ENCODE measurements at places on chromosomes 2 and 18.

DNA sequence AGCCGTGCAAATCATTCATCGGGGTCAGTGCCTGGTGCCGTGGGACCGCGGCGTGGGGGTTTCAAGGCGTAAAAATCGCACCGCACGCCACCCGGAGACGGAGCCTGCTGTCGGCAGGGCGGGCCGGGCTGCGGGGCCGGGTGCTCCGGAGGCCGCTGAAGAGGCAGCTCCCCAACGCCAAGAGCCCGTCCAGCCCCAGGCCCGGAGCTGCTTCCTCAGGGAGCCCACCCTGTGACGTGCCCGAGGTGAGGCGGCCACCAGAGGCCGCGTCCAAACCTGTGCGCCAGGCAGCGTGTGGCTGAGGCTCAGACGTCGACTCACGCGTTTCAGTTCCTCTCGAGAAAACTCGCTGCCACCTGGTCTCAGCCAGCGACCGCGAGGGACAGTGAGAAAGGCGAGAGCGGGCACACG, 98.1 kb downstream of the NFATC1 start:
- no peak for DNase-seq

DNA sequence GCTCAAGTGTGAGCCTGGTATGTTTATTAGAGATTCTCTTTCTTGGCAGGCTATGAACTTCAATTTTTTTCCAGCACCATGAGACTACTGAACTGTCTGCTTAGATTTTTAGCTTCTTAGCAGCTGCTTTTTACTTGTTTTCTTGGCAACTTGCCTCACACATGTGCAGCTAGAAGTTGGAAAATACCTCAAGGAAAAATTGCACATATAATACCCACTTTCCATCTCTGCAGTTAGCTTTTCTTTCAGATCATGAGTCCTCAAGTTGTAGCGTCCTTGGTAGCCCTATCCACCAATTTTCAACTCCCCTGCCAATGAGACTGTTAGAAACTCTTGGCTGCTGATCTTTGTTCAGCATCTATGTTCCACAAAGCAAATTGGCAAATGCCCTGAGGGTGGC, 302.1 kb downstream of the HRH4 start:
- no peak for DNase-seq

GRCh38 chr2:127146071-127146725, 39.2 kb upstream of the BIN1 start:
- DNase-seq = no peak

GRCh38 chr2:100104718-100105677, 37.4 kb downstream of the AFF3 start:
- DNase-seq = no peak

GRCh38 chr2:190759749-190760213, 110.9 kb downstream of the NAB1 start:
- no peak for DNase-seq
